ENCODE measurements at places on chromosomes 12 and 14.

DNA sequence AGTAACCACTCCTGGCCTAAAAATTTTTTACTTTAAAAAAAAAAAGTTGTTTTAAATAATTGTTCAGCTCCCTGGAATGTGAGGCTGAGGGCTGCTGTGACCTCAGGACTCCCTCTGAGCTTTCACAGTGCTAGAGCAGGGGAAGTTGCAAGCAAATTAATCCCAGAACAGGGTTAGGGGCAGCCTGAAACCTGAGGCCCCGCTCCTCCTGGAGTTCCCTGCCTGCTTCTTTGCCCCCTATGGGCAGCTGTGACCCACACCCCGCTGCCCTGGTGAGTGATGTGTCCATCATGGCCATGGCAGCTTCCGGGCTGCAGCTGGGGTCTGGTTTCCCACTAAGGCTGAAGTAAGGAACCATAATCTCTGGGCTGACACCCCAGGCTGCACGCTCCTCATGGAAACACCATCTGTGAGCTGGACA lies 9.5 kb downstream of the RITA1 start:
- H3K4me3 ChIP-seq, result no peak overlapping the region
- no peak for DNase-seq
- H3K36me3 ChIP-seq, result peaks cover 16% of the 10 kb centered on the region

DNA sequence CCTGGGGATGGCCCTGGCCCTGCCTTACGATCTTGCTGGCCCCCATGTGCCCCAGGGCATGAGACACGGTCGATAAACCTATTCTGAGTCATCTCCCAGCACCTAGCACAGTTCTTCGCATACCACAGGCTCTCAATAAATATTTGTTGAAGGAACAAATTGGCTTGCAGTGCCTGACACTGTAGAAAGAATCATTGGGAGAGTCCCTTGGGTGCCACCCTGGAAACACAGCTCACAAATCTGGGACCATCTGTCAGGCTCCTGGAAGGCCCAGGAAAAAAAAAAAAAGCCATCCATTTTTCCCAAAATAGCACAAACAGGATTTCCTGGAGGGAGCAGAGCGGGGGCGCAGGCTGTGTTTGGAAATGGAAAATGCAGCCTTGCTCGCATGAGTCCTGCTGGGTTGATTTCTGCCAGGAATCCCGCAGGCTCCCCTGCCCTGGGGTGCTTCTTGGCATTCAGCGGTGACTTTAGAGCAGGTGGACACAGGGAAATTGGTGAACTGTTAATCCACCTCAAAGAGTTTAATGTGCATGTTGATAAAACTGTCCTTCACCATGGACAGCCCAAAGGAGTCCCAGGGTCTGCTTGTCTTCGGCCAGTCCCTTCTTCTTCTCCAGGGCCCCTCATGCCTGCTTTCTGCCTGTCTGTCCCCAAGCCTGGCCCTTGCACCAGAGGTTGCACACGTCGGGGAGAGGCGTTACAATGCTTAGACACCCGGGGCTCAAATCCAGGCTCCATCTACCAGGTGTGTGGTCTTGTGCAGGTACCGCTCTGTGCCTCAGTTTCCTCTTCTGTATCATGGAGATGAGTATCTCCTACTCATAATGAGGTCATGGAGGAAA lies 106.1 kb upstream of the RFLNA start:
- no peak overlapping the region for H3K4me3 ChIP-seq
- H3K27me3 ChIP-seq, result no peaks in the 10 kb centered on the region
- H3K27ac ChIP-seq, result no peak overlapping the region
- no peak for DNase-seq

GRCh38 chr14:35149239-35149638 lies 26.9 kb downstream of the PRORP start:
- no peaks in the 10 kb centered on the region for H3K27me3 ChIP-seq
- H3K4me3 ChIP-seq, result no peak overlapping the region
- peaks cover 3% of the 10 kb centered on the region for H3K36me3 ChIP-seq
- no peak overlapping the region for H3K27ac ChIP-seq
- H3K4me1 ChIP-seq, result no peaks in the 10 kb centered on the region

DNA sequence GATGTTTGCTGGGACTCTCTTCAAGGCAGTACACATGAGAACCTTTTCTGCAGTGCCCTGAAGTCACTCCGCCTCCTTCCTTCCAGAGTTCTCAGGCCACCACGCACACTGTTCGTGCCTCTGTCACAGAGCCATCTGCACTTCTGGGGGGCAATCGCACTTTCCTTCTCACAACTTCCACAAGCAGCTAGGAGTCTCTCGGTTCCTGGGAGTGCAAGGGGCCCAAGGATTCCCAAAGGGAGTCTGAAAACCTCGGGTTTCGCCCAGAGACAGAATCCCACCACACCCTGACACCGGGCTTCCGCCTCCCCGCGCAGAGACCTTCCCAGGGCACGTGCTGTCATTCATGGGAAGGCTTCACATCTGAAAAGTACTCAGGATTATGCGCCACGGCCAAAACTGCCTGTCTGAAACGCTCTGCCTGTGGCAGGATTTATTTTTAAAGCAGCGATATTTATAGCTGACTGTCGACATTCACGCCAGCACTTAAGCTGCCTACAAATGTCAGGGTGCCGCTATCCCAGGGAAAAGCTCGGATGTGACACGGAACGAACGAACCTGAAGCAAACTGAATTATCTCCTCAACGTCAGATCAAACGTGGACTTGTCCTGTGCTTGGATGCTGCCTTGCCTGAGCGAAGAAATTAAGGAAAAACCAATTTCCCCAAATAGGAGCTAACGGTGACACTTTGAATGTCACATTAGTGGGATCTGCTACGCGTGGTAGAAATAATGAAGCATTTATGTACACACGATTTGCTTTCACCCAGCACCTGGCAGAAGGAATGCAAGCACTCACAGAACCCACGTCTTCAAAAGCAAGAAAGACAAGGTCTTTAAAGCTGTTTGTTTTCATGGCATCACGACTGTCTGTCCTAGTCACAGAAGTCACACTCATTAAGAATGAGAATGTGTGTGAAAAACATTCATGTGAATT lies 154.0 kb downstream of the PIWIL1 start:
- H3K4me1 ChIP-seq, result no peaks in the 10 kb centered on the region
- H3K27me3 ChIP-seq, result no peaks in the 10 kb centered on the region
- DNase-seq, result no peak
- H3K27ac ChIP-seq, result no peak overlapping the region

- H3K27me3 ChIP-seq, result no peaks in the 10 kb centered on the region
- H3K4me3 ChIP-seq, result no peak overlapping the region
- no peaks in the 10 kb centered on the region for H3K4me1 ChIP-seq
These were observed 1152.3 kb downstream of the BCL11B start for GRCh38 chr14:98119739-98120138.

DNA sequence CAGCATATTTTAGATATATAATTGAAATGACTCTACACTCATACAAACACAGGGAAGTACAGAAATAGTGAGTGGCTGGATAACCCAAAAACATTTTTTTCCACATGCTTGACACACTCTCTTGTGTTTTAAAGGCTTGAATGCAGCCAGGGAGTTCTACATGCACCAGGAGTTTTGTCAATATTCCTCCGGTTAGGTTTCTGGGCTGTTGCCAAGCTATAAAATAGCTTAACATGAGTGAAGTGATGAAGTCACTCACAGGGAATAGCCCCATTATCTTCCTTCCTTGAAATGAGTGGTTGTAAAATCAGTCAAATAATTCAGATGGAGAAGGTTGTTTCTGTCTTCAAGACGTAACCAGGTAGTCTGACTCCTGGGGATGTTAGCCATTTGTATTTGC lies 582.7 kb downstream of the SLC6A15 start:
- no peaks in the 10 kb centered on the region for H3K27me3 ChIP-seq
- no peak for DNase-seq
- no peaks in the 10 kb centered on the region for H3K4me1 ChIP-seq
- H3K4me3 ChIP-seq, result no peak overlapping the region

DNA sequence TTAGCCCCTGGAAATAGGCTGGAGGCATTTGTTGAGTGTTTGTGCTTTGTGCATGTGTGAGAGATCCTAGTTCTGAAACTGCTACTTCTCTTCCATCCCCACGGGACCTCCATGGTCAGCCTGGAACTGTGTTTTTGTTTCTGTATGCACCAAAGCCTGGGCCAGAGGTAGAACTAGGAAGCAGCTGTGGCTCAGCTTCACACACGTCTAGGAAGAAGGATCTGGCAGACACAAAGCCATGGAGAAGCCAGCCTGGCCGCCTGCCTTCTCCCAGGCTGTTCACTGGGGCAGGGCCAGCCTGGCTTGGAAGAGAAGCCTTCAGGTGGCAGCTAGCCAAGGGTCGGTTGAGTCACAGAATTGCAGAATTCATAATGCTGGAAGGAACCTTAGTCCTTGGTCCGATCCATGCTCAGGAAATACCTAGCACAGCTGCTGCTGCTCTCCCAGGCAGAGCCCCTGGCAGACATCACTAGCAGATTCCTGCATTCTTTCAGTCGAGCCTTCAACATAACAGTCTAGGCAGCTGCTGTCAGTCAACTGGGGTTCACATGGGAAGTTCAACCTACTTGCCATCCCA lies 27.0 kb downstream of the RIN3 start:
- no peaks in the 10 kb centered on the region for H3K36me3 ChIP-seq
- H3K27ac ChIP-seq, result no peak overlapping the region
- H3K4me1 ChIP-seq, result no peaks in the 10 kb centered on the region
- no peak for DNase-seq
- no peaks in the 10 kb centered on the region for H3K27me3 ChIP-seq
- H3K4me3 ChIP-seq, result no peak overlapping the region

GRCh38 chr12:44387581-44387980 lies 488.5 kb downstream of the NELL2 start:
- H3K27me3 ChIP-seq, result no peaks in the 10 kb centered on the region
- no peaks in the 10 kb centered on the region for H3K36me3 ChIP-seq
- H3K4me3 ChIP-seq, result no peak overlapping the region
- DNase-seq, result no peak
- H3K4me1 ChIP-seq, result no peaks in the 10 kb centered on the region

GRCh38 chr14:62179367-62180018 lies 417.3 kb downstream of the SNAPC1 start:
- no peak for DNase-seq
- no peak overlapping the region for H3K4me3 ChIP-seq
- H3K4me1 ChIP-seq, result no peaks in the 10 kb centered on the region

GRCh38 chr12:73714655-73715054 lies 823.0 kb upstream of the ATXN7L3B start:
- no peaks in the 10 kb centered on the region for H3K36me3 ChIP-seq
- DNase-seq, result no peak
- H3K27ac ChIP-seq, result no peak overlapping the region
- H3K4me1 ChIP-seq, result no peaks in the 10 kb centered on the region
- H3K27me3 ChIP-seq, result no peaks in the 10 kb centered on the region

- no peak for DNase-seq
- H3K4me1 ChIP-seq, result no peaks in the 10 kb centered on the region
- no peak overlapping the region for H3K27ac ChIP-seq
These were observed 65.9 kb downstream of the RERG start for GRCh38 chr12:15155271-15155670.

DNA sequence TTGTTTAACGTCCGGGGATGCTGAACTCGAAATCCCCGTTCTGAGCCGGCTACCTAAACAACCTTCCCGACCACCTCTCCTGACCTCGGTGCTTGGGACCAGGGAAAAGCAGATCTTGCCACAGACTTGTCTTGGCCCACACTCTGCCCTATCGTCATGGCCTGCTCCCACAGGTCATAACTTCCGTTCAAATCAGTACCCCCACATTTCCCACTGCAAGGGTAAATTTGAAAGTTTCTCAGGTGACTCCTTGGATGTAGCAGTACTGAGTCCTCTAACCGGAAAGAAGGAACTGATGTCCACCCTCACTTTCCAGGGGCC lies 612 bp upstream of the RBM23 start:
- peak overlapping the region; percentile 89 for H3K27ac ChIP-seq
- H3K36me3 ChIP-seq, result peaks cover 31% of the 10 kb centered on the region
- H3K4me3 ChIP-seq, result peak overlapping the region; percentile 9

DNA sequence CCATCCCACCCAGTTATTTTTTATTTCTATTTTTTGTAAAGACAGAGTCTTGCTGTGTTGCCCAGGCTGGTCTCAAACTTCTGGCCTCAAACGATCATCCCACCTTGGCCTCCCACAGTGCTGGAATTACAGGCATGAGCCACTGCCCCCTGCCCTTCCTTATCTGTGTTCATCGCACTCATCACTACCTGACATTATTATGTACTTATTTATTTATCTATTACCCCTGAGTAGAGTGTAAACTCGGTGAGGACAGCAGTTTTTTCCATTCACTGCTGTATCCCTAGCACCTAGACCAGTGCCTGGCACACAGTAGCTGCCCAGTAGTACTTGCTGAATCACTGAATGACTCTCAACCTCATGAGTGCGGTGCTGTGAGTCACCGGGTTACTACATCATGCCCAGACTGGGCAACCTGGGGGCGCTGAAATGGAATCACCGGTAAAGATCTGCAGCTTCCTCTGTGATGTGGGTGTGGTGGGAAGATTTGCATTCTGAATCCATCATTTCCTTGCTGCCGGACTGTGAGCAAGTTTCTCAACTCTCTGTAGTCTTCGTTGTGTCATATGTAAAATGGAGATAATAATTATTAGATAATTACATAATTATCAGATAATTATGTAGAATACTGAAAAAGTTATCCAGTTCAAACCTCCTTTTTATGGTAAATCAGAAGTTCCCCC lies 81.9 kb upstream of the USP44 start:
- no peak overlapping the region for H3K27ac ChIP-seq
- H3K4me3 ChIP-seq, result no peak overlapping the region
- H3K27me3 ChIP-seq, result no peaks in the 10 kb centered on the region
- no peak for DNase-seq
- no peaks in the 10 kb centered on the region for H3K36me3 ChIP-seq
- H3K4me1 ChIP-seq, result no peaks in the 10 kb centered on the region

- H3K27me3 ChIP-seq, result no peaks in the 10 kb centered on the region
- H3K4me1 ChIP-seq, result no peaks in the 10 kb centered on the region
- no peak overlapping the region for H3K27ac ChIP-seq
- H3K36me3 ChIP-seq, result no peaks in the 10 kb centered on the region
These were observed 949.7 kb downstream of the TRHDE start for GRCh38 chr12:73221836-73222235.

DNA sequence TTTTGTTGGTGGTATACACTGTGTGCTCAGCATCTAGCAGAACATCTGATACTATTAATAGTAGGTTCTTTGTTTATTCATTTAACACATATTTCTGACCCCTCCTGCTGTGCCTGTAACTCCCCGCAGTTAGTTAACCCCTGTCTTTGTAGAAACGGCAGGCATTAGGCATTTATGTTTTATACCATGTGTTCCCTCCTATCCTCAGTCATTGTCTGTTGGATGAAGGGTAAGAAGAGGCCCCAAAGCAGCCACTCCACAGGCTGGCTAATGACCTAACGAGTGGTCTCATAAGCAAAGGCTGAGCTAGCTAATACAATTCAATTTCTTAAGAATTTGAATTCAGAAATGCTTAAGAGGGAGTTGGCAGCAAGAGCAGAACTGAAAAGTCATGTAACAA lies 170.8 kb downstream of the TMX1 start:
- H3K27ac ChIP-seq, result no peak overlapping the region
- no peaks in the 10 kb centered on the region for H3K4me1 ChIP-seq
- no peak for DNase-seq
- no peaks in the 10 kb centered on the region for H3K36me3 ChIP-seq

- H3K27ac ChIP-seq, result no peak overlapping the region
- H3K27me3 ChIP-seq, result peaks cover 21% of the 10 kb centered on the region
- no peak for DNase-seq
- H3K36me3 ChIP-seq, result no peaks in the 10 kb centered on the region
- peak overlapping the region; percentile 50 for H3K4me3 ChIP-seq
These were observed 165.8 kb downstream of the MON2 start for GRCh38 chr12:62632411-62632918.
